ENCODE measurements at places on chromosomes 11 and 22.
A peak's percentile ranks its signal among the peaks of the same experiment; 100 is the strongest.

DNA sequence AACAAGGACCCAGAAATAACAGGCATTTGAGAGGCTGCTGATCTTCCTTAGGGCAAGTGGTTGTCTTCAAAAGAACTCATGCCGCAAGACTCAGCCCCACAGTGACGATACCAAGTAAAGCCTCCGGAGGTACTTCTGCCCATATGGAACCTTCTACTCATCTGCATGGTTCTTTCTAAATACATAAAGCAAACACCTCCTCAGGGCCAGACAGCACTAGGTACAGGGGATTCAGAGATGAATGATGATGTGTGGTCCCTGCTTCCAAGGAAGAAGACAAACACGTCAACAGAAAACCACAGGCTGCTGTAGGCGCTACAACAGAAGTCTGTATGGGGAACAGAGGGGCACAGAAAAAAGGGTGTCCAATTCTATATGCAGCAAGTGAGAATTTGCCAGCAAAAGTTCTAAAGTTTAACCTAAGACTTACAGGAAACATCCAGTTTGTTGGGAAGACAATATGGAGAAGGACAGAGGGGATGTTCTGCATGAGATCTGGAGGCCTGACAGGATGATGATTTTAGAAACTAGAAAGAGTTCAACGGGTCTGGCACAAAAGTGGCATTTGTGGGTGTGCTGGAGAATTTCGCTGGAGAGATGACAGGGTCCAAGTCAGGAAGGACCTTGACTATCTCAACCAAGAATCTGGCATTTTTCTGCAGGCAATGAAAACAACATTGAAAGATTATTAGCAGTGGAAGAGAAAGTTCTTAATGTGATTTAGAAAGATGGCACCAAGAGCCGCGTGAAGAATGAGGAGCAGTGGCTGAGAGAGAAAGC, 23.7 kb downstream of the JAML start:
- no peaks in the 10 kb centered on the region for H3K4me1 ChIP-seq
- DNase-seq: no peak
- peaks cover 3% of the 10 kb centered on the region for H3K27me3 ChIP-seq
- no peak overlapping the region for H3K27ac ChIP-seq
- H3K4me3 ChIP-seq: no peak overlapping the region
- H3K36me3 ChIP-seq: no peaks in the 10 kb centered on the region

DNA sequence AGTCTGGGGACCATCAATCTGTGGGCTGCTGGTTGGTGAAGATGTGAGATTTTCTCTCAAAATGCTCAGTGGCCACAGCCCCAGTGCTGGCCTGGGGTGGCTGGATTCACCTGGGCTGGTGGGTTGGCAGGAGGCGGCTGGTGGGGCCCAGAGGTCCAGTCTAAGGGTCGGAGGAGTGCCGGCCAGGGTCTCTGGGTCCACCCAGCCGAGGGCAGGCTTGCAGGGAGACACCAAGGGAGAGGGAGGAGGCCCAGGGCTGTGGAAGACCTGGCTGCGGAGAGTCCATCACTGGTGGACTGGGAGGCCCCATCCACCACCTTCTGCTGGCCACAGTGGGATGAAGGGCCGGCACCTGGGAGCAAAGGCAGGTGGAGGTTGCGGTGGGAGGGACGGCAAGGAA, 582 bp upstream of the SHANK3 start:
- H3K36me3 ChIP-seq: no peaks in the 10 kb centered on the region
- no peak overlapping the region for H3K4me3 ChIP-seq
- DNase-seq: no peak
- no peak overlapping the region for H3K27ac ChIP-seq
- no peaks in the 10 kb centered on the region for H3K4me1 ChIP-seq

- no peak overlapping the region for H3K27ac ChIP-seq
- peaks cover 1% of the 10 kb centered on the region for H3K36me3 ChIP-seq
- no peaks in the 10 kb centered on the region for H3K27me3 ChIP-seq
- no peak overlapping the region for H3K4me3 ChIP-seq
These were observed 55.0 kb upstream of the DEPDC7 start for GRCh38 chr11:32960553-32961164.

DNA sequence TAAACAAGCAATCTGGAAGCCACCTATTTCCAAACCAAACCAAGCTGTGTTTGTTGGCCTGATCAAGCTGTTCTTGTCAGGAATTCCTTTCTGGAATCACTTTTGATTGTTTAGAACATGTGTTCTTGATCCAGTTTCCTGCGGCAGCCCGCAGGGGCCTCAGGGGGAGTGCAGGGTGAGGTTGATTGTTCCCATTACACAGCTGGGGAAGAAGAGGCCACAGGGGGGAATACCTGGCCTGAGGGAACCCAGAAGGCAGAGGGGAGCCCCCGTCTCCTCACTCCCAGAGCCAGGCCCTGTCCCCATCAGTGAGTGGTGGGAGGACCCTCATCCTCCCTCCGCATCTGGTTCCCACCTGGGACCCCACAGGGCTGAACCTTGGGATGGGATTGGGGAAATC, 4.2 kb downstream of the MRGPRD start:
- H3K27me3 ChIP-seq: peaks cover 6% of the 10 kb centered on the region
- H3K4me3 ChIP-seq: no peak overlapping the region
- no peak overlapping the region for H3K27ac ChIP-seq
- H3K4me1 ChIP-seq: no peaks in the 10 kb centered on the region
- DNase-seq: peak; percentile 18
- no peaks in the 10 kb centered on the region for H3K36me3 ChIP-seq

GRCh38 chr11:126060757-126061171, 1.9 kb downstream of the CDON start:
- no peaks in the 10 kb centered on the region for H3K36me3 ChIP-seq
- DNase-seq: no peak
- H3K4me1 ChIP-seq: no peaks in the 10 kb centered on the region
- no peak overlapping the region for H3K27ac ChIP-seq

- H3K27me3 ChIP-seq: no peaks in the 10 kb centered on the region
- peak overlapping the region; percentile 57 for H3K27ac ChIP-seq
- peak; percentile 26 for DNase-seq
These were observed 19.8 kb upstream of the EHF start for GRCh38 chr11:34601085-34601444.
